ENCODE measurements at places on chromosomes 7 and 10.

GRCh38 chr7:28328822-28329660 is 83.3 kb upstream of the CREB5 start:
- no peak for DNase-seq

- no peak for DNase-seq
These were observed 858.5 kb downstream of the KCNMA1 start for GRCh38 chr10:76778914-76779795.

- no peak for DNase-seq
These were observed 35.2 kb downstream of the ATOH7 start for GRCh38 chr10:68196701-68197100.

DNA sequence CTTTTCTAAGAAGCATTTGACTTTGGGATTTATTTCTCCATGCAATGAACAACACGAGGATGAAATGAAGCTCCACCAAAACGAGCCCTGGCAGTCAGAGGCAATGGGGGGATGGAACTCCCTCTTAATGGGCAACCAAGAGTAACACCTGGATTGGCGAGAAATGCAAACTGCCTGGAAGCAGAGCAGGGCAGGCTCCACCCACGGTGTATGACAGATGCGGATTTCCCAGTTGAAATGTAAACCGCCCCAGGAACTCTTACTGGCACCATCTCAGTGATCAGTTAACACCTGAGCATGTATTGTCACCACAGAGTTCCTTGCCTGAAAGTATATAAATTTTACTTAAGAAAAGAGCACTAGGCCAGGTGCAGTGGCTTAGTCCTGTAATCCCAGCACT is 47.3 kb upstream of the AUTS2 start:
- no peak for DNase-seq

DNA sequence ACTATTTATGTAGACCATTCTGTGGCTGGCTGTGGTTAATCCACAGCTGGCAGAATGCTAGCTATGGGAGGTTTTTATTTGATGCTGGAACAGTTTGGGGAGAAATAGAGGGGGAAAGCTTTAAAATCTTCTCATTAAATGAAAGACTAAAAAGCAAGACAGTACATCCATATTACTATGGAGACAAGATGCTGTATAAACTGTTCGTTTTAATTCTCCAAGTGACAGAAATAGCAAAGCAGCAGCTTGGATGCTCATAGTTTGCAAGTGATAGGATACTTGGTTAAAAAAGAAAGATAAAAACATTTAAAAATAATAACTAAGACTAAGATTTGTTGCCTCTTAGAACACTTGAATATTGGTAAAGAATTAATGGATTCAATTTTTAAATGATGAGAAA is 304.9 kb upstream of the KAT6B start:
- DNase-seq = no peak

GRCh38 chr7:102305414-102306268 is 19.0 kb downstream of the SH2B2 start:
- no peak for DNase-seq

DNA sequence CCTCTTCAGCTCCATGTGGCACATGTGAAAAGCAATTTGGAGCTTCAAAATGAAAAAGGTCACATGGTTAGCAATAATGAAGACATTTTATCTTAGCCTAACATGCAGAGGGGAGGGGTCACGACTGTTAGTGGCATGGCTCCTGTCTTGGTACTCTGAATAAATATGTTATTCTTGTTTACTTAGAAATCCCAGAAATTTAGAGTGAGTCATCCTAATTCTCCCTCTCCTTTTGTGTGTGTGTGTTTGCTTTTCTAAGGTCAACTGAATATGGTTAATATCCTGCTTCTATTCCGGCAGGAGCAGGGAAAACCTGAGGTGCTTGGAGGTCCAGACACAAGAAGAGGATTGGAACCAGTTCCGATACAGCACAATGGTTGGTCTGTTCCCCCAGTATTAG is 17.6 kb downstream of the BCCIP start:
- no peak for DNase-seq

- DNase-seq = no peak
These were observed 8.8 kb downstream of the TRIM8 start for GRCh38 chr10:102653060-102653459.

- no peak for DNase-seq
These were observed 78.4 kb upstream of the NANOS1 start for GRCh38 chr10:118950997-118951637.

- DNase-seq = no peak
These were observed 18.1 kb downstream of the EIF3B start for GRCh38 chr7:2372724-2373123.

GRCh38 chr10:89663144-89663543 is 18.1 kb upstream of the PANK1 start:
- DNase-seq = no peak

- DNase-seq = no peak
These were observed 56.4 kb downstream of the SGMS1 start for GRCh38 chr10:50567384-50567783.

- no peak for DNase-seq
These were observed 571 bp downstream of the KDM7A start for GRCh38 chr7:140176122-140176701.

DNA sequence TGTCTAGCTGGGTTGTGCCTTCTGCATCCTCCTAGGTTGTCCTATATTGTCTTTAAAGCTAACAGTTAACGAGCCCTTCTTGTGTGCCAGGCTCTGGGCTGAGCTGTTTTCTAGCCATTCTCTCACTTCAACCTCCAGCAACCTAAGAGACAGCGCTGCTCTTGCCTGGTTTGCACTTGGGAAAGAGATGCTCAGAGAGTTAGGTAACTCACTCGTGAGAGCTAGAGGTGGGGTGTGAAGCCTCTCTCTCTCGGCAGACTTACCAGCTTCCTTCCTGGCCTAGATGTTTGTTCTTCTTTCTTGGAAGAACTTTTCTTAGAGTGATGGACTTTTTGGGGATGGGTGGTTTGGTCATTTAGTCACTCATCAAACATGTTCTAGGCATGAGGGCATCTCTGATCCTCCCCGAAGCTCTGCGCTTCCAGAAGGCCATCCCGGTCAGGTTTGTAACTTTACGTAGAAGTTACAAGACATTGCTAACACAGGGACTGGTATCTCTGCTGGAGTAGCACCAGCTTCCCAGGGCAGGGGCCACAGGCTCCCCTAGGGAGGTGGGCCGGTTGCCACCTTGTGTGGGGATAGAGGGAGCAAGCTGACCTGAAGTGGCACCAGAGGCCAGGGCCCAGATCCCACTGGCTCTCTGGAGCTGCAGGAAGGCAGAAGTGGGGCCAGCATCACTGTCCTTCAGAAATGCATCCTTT is 14.3 kb downstream of the TSPAN15 start:
- no peak for DNase-seq

- no peak for DNase-seq
These were observed 5.1 kb upstream of the EMX2 start for GRCh38 chr10:117537436-117537903.

DNA sequence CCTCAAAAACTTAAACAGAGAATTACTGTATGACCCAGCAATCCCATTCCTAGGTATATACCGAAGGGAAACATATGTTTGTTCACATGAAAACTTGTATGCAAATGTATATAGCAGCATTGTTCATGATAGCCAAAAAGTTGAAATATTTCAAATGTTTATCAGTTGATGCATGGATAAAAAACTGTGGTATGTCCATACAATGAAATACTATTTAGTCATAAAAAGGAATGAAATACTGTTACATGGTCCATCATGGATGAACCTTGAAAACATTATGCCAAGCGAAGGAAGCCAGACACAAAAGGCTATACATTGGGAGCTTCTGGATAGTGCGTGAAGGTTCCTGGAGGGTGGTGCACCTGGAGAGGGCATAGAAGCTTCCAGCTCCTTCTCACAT is 11.0 kb upstream of the TRA2A start:
- no peak for DNase-seq

GRCh38 chr10:50937230-50937907 is 51.9 kb upstream of the A1CF start:
- no peak for DNase-seq

DNA sequence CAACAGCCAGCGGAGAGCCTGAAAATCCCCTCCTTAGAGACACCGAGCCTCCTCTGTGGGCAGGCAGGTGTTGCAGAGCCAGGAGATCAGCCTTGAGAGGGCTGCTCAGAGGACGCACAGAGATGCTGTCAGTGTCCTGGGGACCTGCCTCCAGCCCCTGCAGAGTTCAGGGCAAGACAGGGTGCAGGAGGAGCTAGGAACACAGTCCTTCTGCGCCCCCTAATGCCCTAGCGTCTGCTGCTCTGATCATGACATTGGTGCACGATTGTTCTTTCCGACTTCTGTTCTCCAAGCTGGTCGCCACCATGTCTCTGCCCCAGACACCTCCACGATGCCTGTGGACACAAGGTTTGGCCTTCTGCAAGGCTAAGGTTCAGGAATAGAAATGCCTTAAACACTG is 613.7 kb upstream of the MKI67 start:
- no peak for DNase-seq

DNA sequence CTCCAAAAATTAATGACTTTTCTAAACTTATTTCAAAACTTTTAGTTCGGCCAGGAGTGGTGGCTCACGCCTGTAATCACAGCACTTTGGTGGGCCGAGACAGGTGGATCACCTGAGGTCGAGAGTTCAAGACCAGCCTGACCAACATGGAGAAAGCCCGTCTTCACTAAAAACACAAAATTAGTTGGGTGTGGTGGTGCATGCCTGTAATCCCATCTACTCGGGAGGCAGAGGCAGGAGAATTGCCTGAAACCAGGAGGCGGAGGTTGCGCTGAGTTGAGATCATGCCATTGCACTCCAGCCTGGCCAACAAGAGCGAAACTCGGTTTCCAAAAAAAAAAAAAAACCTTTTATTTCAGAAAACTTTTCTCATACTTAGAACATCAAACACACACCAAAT is 8.3 kb downstream of the NAMPT start:
- no peak for DNase-seq

GRCh38 chr7:156616269-156617202 is 24.0 kb upstream of the RNF32 start:
- no peak for DNase-seq

GRCh38 chr7:15828881-15829280 is 142.4 kb upstream of the MEOX2 start:
- no peak for DNase-seq

- no peak for DNase-seq
These were observed 27.8 kb upstream of the WDFY4 start for GRCh38 chr10:48656914-48657305.

DNA sequence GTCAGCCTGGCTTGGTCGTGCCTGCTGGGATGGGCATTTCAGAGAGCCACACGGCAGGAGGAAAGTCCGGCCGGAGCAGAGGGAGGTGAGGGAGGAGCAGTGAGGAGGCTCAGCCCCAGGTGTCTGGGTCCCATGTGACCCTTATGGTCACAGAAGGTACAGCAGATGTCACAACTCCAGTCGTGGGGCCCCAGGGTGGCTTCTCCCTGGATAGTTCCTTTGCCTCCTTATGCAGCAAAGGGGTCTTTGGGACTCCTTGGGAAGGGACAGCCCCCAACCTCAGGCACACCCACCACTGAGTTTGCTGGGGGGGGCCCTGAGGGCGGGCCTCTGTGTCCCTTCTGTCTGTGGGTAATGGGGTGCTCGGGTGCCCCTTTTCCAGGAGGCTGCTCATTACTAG is 19.6 kb upstream of the PRKAG2 start:
- DNase-seq = no peak

- no peak for DNase-seq
These were observed 37.0 kb upstream of the DNAJB6 start for GRCh38 chr7:157299613-157300368.

- no peak for DNase-seq
These were observed 57.3 kb upstream of the GSAP start for GRCh38 chr7:77473229-77474005.

GRCh38 chr10:58700591-58700990 is 187.9 kb downstream of the BICC1 start:
- no peak for DNase-seq

GRCh38 chr10:18195060-18195799 is 55.0 kb downstream of the CACNB2 start:
- DNase-seq = no peak

DNA sequence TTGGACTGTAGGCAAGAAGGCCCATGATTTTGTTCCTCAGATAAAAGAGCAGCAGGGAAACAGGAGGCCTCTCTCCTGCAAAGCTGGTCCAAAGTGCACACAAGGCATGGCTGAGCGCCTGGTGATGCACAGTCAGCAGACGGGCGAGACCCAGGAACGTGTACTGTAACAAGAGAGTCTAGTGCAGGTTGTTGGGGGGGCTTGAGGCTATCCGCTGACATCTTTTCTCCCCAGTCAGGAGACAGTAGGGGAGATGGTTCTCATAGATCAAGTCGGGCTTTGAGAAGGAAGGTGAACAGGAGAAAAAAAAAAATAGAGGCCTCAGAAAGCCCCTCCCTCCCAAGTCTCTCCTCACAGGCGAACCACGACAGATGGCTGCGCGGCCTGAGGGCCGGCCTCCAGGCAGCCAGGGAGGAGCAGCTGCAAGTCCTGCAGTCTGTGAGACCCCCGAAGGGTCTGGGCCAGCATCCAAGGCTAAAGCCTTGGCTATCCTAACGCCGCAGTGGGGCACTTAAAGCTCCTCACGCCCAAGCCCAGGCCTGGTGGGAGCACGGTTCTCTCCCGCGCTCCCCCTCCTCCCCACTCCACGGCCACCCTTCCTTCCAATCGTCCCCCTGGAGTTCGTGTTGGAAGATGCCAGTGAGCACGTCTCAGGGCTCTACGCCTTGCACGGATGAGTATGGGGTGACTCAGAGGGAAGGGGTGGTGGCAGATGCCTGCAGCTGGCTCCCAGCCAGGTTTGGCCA is 68.3 kb downstream of the PRKAG2 start:
- no peak for DNase-seq

Data from KG1 (cell line).